ENCODE measurements at places on chromosomes 3 and 15.

DNA sequence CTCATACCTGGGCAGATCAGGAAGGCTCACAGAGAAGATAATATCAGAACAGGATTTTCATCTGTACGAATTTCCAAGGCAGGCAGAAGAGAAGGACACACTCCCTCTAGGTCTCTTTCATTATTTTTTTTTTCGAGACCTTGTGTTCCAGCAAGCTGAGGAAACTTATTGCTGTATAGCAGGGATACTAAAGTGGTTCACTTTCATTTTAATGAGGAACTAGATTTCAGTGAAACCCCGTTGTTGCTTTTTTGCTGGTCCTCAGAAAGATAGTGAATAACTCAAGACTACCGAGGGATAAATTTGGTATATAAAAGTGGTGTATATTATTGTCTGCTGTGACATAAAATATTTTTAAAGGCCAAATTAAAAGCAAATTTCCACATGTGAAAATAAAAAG is 24.6 kb downstream of the MEIS2 start:
- no peak for DNase-seq

- DNase-seq: no peak
Observed at GRCh38 chr3:54865316-54865715, 62.5 kb downstream of the LRTM1 start.

- DNase-seq: peak; percentile 8
Observed at GRCh38 chr3:53161820-53162671, 1.0 kb downstream of the PRKCD start.

DNA sequence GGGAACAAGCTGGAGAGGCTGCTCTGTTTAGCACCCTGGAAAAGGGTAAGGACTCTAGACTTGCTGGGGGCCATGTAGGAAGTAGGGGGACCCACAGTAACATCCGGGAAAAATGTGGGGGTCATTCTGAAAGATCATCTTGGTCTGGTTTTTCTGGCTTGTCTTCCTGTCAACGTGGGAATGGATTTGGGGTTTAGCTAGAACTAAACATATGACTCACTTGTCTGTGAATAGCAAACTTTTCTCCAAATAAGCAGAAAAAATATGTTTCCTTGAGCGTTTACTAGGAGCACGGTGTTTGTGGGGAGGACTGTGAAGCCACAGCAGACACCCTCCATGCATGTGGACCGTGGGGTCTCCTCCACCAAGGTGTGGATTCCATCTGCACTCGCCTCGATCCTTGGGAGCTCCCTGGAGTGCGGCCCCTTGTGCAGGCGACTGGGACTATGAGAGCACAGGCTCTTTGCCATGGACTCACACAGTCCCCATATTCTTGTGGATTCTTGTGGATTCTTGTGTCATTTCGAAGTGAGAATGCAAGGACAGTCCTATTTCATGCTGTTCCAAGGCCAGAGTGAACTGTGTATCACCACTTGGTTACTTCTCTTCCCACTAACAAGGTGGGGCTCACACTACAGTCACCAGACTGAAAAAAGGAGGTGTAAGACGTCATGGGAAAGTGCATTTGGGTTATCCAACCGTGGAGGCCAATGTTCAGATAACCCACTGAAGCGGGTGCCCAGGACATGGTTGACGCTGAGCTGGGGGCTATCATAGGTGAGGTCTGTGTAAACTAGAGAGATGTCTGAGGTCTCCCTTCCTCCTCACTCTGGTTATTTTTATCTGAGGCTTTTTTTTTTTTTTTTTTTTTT is 25.5 kb downstream of the PGPEP1L start:
- no peak for DNase-seq

- DNase-seq: no peak
Observed at GRCh38 chr15:48086133-48086532, 34.7 kb upstream of the SLC24A5 start.

DNA sequence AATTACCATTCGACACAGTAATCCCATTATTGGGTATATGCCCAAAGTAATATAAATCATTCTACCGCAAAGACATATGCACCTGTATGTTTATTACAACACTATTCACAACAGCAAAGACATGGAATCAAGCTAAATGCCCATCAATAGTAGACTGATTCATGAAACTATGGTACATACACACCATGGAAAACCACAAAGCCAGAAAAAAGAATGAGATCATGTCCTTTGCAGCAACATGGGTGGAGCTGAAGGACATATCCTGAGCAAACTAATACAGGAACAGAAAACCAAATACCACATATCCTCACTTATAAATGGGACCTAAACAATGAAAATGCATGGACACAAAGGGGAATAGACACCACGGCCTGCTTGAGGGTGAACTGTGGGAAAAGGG is 11.1 kb upstream of the MCF2L2 start:
- no peak for DNase-seq

DNA sequence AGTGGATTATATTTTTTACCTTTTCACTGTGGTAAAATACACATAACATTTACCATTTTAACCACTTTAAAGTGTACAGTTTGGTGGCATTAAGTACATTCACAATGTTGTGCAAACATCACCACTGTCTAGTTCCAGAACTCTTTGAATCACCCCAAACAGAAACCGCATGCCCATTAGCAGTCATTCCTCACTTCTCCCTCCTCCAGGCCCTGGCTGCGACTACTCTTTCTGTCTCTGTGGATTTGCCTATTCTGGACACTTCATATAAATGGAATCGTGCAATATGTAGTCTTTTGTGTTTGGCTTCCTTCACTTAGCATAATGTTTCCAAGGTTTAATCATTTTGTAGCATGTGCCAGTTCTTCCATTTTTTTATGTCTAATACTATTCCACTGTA is 409.8 kb downstream of the NTRK3 start:
- DNase-seq: no peak

- no peak for DNase-seq
Observed at GRCh38 chr3:153330901-153331300, 168.9 kb downstream of the RAP2B start.

GRCh38 chr15:23877502-23878412 is 190.7 kb upstream of the NDN start:
- DNase-seq: no peak

- DNase-seq: no peak
Observed at GRCh38 chr3:124318014-124318413, 326.1 kb upstream of the ROPN1 start.

- DNase-seq: peak; percentile 7
Observed at GRCh38 chr15:99424978-99425656, 140.7 kb upstream of the MEF2A start.

- DNase-seq: no peak
Observed at GRCh38 chr15:55937040-55937439, 56.4 kb downstream of the NEDD4 start.

GRCh38 chr15:25439369-25439836 is 579 bp upstream of the UBE3A start:
- DNase-seq: no peak
